Right ventricle myocardium inferior (tissue), 1 donor: ENCODE measurements at places on chromosomes 4 and X. TPM values are rescaled to one million over a fixed set of nuclear protein-coding genes. Genes with fewer than 3 reads are reported as not detected.

GRCh38 chr4:52949336-52949735 is 87.2 kb downstream of the RASL11B start:
- DNase-seq, result no peak

DNA sequence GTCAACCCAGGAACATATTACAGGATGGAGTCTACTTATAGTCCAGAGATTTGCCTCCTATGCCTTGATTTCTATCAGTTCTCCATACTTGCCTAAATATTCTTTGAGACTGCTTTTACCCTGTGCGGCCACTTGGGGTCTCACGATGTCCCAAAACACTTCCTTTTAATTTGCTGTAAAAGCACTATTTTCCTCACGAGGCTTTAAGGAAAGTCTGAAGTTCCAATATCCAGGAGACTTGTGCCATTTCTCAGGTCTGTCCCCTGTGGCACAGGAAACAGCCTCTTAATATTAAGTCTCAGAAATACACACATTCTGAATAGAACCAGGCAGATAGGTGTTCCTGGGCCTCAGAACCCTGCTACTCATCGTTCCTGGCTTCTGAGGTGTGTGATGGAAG is 142.9 kb downstream of the TMEM164 start:
- no peak for DNase-seq

- DNase-seq, result no peak
These were observed 9.5 kb downstream of the CYTL1 start for GRCh38 chr4:5009796-5010195.

RNF150 gene
- 56.1 TPM for total RNA-seq

TRIML2 gene
- not detected for total RNA-seq

GRCh38 chr4:142112451-142112850 is 476.1 kb downstream of the IL15 start:
- no peak for DNase-seq

- no peak for DNase-seq
These were observed 27.1 kb upstream of the SPANXN4 start for GRCh38 chrX:142998447-142999198.

GRCh38 chrX:3166670-3167455 is 125.6 kb downstream of the ARSF start:
- no peak for DNase-seq
